A549 treated with Mapracorat at 1 μM for 4 hours (cell line): ENCODE measurements at places on chromosomes 13 and 19. TPM values are rescaled to one million over a fixed set of nuclear protein-coding genes. Genes with fewer than 3 reads are reported as not detected.

Gene PSG3
- total RNA-seq, result 0.07 to 0.18 TPM (median 0.14 TPM) in 3 of 5 replicates, not detected in the others

Gene ZNF729
- not detected in 5 replicates for total RNA-seq

Gene PRR36
- 0.19 to 0.46 TPM (median 0.39 TPM) in 5 replicates for total RNA-seq

Gene GSX1
- not detected in 5 replicates for total RNA-seq

Gene UBE2L5
- total RNA-seq, result not detected in 5 replicates

Gene MUC16
- 0.02 to 0.13 TPM (median 0.05 TPM) in 5 replicates for total RNA-seq

Gene TRPC4
- not detected in 5 replicates for total RNA-seq

Gene HTR2A
- total RNA-seq, result not detected in 5 replicates

Gene KMT5C
- total RNA-seq, result 3.6 to 8.3 TPM (median 6.7 TPM) in 5 replicates

Gene FLT3LG
- 1.1 to 1.4 TPM (median 1.3 TPM) in 5 replicates for total RNA-seq

Gene ZNF223
- total RNA-seq, result 1.6 to 4.0 TPM (median 3.2 TPM) in 5 replicates

Gene ANGPTL8
- total RNA-seq, result 0.52 TPM in 1 of 5 replicates, not detected in the others

Gene NR1H2
- total RNA-seq, result 57.7 to 84.8 TPM (median 79.4 TPM) in 5 replicates

Gene GIPR
- 2.0 to 5.1 TPM (median 3.5 TPM) in 5 replicates for total RNA-seq

Gene HIF3A
- total RNA-seq, result 0.05 to 0.12 TPM in 2 of 5 replicates, not detected in the others

Gene ZNF66
- not detected in 5 replicates for total RNA-seq

Gene DYRK1B
- 17.3 to 23.2 TPM (median 22.1 TPM) in 5 replicates for total RNA-seq

Gene SHISA7
- total RNA-seq, result not detected in 5 replicates
